ENCODE measurements at places on chromosomes 12 and 14.

DNA sequence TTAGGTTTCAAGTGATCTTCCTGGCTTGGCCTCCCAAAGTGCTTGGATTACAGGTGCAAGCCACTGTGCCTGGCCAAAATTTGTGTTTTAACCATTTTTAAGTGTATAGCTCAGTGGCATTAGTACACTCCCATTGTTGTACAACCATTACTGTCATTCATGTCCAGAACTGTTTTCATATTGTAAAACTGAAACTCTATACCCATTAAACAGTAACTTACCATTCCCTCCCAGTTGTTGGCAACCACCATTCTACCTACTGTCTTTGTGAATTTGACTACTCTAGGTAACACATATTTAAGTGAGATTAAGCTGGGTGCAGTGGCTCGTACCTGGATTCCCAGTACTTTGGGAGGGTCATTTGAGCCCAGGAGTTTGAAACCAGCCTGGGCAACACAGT lies 67.3 kb upstream of the KCNH3 start:
- DNase-seq = no peak

DNA sequence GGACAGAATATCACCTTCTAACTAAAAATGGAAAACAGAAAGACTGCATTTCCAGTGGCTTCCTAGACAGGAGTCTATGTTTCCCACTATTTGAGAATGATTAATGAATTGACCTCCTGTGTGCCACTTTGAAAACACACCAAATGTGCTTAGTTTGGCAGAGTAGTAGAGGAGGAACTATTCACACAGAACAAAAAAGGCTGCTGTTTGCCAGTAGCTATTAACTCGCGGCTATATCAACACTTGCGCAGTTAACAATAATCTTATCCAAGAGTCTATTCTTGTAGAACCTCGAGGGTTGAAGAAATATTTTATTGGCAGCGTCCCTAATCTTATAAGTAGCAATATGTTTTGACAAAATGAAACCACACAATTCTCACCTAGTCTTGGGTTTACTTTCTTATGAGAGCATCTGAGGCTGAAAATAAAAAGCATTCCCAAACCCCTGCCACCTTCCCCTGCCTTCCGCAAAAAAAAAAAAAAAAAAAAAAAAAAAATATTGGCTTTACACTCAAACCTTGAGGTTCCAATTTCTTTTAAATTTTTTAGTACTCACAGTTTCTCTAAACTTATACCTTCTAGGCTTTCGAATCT lies 127.3 kb upstream of the FLRT2 start:
- no peak for DNase-seq

DNA sequence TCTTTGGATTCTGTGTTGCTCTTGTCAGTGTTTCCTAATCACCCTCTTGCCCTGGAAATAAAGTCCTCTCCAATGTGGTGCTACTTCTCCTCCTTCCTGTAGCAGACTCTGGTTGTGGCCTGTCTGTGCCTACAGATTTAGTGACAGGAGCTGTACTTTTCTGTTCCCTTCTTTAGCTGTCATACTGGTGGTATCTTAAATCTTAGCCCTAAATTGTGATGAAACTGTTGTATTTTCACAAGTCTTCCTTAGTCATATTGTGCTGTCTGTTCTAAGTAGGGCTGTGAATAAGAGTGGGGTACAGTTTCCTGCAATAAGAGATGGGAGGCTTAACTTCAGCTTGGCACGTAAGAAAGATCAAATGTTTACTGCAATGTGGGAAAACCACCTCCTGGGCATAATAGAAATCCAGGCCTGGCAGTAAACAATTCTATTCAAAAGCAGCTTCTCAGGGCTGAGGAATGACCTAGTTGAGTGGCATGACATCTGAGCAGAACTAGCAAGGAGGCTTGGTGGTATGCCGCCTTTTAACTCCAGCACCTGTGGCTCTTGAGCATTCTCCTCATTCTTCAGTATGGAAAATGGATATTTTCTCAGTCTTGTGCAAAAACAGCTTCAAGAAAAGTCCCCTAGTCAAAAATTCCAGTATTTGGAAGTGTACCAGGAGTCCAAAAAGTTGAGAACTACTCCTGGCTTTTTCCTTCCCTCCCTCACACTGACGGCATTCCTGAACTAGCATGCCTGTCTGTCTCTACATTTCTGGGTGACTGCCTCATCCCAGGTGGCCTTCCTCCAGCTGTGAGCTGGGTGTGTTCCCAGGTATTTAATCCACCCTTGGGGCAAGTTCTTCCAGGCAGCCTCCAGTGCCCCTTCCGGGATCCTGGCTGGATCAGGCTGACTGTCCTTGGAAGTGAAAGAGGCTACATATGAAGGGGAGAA lies 19.5 kb downstream of the ANO6 start:
- no peak for DNase-seq

- DNase-seq = no peak
Measured at GRCh38 chr14:23154964-23155587, 28.4 kb downstream of the SLC7A8 start.

DNA sequence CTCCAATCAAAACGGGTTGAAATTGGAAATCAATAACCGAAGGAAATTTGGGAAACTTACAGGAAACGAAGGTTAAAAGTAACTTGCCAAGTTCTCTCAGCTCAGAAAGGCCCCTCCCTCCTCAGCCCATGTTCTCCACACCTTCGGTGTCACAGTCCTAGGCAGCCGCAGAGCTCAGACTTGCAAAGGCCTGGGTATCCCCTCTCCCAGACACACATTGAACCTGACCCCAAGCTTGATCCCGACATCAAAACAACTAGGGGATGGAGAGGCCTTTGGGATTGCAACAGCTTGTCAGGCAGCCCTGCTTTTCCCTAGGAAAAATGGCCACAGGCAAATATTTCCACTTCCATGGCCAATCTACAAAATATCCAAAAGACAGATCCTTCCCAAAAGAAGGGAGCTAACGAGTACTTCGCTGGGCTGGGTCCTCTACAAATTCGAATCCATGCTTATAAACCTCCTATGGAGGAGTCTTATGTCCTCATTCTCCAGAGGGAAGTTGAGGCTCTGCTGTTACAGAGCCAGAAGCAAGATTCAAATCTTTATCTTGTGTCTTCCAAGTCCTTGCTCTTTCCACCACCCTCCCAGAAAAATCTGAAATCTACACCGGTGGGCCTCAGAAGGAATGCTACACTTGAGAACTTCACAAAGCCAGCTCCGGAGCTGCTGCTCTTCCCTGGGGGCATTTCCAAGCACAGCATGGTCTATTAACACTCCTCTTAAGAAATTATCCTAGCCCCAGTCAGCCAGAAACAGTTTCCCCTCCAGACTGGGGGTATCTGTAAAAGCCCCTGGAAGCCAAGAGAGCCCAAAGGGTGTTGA lies 35.7 kb upstream of the PNMA1 start:
- no peak for DNase-seq

DNA sequence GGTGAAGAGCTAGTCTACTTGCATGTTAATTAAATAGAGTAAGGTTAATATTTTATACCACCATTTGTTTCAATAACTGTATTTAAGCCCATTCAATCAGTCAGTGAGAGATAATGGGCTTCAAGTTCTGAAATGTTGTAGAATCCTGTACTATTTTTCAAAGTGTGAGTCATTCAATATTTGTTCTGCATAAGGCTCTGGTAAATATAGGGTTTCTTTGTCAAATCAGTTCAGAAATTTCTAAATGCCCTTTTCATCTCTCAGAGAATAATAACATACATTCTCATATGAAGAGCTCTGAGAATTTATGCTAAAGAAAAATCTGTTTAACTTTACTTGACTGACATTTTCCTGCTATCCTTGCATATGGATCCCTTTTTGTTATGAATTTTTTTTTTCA lies 493.3 kb downstream of the TMTC2 start:
- no peak for DNase-seq

- DNase-seq = no peak
Measured at GRCh38 chr12:43132291-43132690, 419.7 kb downstream of the ADAMTS20 start.

- DNase-seq = no peak
Measured at GRCh38 chr12:117151403-117152031, 38.8 kb downstream of the FBXO21 start.

GRCh38 chr12:2101771-2102170 lies 49.0 kb downstream of the CACNA1C start:
- no peak for DNase-seq

GRCh38 chr14:81980601-81981306 lies 447.1 kb upstream of the SEL1L start:
- no peak for DNase-seq

DNA sequence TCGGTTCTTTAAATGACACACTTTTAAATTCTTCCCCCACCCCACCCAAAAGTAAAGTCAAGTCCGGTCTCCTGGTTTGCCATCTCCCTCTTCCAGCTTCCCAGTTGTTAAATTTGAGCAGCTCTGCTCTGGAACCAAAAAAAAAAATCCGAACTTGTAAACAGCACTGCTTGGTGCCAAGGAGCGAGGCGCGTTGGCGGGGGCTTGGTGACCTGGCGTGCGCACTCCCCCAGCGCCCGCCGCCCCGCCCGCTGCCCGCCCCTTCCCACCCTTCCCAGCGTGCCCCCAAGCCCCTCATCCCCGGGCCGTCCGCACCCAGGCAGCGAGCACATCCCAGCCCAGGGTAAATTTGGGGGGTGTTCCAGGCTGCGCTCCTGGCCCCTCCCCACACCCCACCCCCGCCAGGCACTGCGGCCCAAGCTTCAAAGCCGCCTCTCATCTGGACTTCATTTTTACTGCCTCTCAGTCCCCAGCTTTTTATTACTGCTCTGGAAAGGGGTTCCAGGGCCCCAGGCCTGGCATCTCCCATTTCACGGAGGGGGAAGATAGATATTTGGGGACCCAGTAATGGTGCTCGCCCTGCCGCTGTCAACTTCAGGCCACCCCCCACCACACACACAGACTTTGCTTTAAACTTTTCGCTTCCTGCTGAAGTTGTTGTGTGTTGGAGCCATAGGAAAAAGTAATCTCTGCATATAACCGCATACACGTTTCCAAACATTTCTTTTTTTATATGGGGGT lies 11.7 kb upstream of the ITGB7 start:
- DNase-seq = no peak

- no peak for DNase-seq
Measured at GRCh38 chr14:100155756-100156616, 3.5 kb downstream of the DEGS2 start.

DNA sequence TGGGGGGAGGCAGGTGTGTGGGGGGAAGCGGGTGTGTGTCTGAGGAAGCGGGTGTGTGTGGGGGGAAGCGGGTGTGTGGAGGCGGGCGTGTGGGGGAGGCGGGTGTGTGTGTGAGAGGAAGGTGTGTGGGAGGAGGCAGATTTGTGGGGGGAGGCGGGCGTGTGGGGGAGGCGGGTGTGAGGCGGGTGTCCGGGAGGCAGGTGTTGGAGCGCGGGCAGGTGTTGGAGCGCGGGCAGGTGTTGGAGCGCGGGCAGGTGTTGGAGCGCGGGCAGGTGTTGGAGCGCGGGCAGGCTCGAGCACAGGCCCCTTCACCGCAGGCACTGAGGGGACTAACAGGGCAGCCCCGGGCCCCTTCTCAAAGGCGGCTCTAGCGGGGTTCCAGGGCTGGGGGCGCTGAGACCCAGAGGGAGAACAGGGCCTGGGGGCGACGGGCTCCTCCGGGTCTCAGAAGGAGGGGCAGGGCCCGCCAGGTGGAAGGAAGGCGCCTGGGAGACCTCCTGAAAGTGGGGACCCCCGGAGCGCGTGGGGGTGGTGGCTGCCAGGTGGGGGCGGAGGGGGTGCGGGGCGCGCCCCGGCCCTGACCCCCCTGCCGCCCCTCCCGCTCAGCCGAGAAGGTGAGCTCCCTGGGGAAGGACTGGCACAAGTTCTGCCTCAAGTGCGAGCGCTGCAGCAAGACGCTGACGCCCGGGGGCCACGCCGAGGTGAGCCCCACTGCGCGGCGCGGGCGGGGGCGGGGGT lies 3.2 kb downstream of the CRIP2 start:
- DNase-seq = no peak

DNA sequence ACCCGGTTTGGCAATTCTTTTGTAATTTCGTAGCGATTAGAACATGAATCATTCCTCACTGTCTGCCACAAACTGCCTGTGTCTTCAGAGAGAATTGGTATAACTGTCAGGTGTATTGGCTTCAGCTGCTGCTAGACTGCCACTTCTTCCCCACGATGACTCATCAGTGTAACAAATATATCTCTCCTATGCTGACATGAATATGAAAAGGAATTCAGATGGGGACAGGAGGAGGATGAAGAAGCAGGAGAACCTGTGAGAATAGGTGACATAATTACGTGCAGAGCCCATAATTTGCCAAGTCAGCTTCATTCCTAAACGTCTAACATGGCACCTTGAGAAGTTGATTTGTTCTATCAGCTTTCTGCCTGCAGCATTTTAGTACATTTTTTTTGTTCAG lies 64.9 kb downstream of the FRMD6 start:
- no peak for DNase-seq

DNA sequence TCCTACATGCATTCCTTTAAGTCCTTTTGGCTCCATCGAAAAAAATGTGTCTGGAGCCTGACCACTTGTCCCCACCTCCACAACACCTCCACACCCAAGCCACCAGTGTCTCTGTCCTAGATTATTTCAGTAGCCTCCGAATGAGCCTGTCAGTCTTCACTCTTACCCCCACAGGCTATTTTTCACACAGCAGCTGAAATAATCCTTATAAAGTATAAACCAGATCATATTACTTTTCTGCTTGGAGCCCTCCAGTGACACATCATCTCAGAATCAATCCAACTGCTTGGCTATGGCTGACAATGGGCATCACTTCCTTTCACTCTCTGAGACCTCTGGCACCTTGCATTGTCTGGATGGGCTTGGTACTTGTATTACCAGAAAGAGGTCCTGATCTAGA lies 44.9 kb downstream of the BBS10 start:
- no peak for DNase-seq

DNA sequence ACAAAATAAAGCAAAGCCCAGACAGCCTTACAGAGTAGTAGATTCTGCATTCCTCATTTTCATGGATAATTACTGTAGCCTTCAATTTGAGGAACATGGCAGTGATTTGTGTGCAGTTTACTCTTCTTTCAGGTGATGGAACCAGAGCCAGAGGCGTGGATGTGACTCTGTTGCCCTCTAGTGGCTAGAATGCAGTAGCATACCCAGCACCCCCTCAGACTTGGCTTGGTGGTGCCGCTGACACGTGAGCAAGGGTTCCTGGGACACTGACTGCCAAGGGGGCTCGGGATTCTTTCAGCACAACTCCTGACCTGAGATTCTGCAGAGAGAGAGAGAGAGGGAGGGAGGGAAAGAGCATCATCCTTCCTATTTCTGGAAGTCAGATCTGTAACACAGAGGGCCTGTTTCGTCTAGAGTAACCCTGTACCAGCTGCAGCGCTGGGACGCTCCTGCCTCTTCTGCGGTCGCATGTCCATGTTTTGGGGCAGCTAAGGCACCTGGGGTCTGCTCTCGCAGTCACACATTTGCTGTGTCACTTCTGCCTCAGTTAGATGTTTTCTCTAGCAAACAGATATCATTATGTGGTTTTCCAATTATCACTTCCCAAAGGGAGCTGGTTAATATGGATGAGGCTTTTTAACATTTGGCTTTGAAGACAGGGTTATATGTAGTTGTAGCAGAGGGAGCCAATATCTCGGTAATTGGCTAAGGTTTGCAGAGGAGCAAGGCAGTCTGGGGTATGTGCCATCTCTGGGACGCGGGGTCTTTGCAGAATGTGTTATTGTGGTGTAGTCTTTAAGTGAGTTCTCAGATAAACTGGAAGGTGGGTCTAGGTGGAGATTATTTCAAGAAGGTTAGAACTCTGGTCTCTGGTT lies 428.1 kb downstream of the NRXN3 start:
- peak; percentile 83 for DNase-seq

All from NCI-H1694 treated with DMSO at 0.1 percent for 48 hours (cell line).